Foreskin keratinocyte (primary cell): ENCODE measurements at places on chromosomes 11 and 22.

DNA sequence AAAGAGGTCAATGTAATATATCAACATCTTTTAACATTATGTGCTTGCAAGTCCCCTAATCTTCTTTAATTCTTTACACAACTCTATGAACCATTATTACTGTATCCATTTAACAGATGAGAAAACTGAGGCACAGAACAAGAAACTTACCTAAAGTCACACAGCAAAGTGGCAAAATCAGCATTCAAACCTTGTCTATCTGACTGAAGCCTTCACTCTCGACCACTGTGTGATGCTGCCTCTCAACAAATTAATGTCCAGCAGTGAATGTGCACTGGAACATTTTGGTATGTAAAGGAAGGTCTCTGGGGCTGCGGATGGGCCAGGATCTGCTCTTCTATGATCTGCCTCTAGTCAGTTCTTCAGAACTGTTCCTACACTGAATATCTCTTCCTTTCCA lies 42.1 kb downstream of the PRCP start:
- no peak for DNase-seq

GRCh38 chr11:121448431-121448941 lies 3.6 kb upstream of the SORL1 start:
- DNase-seq = no peak

- DNase-seq = no peak
These were observed 7.4 kb upstream of the RCE1 start for GRCh38 chr11:66835768-66836405.

GRCh38 chr22:32660292-32660691 lies 141.2 kb upstream of the TIMP3 start:
- peak; percentile 24 for DNase-seq

- peak; percentile 25 for DNase-seq
These were observed 1074.9 kb downstream of the FAM181B start for GRCh38 chr11:81658722-81659121.

- no peak for DNase-seq
These were observed 75.6 kb upstream of the MYOD1 start for GRCh38 chr11:17643506-17644405.

- no peak for DNase-seq
These were observed 67.2 kb downstream of the SLC17A6 start for GRCh38 chr11:22405377-22405776.

DNA sequence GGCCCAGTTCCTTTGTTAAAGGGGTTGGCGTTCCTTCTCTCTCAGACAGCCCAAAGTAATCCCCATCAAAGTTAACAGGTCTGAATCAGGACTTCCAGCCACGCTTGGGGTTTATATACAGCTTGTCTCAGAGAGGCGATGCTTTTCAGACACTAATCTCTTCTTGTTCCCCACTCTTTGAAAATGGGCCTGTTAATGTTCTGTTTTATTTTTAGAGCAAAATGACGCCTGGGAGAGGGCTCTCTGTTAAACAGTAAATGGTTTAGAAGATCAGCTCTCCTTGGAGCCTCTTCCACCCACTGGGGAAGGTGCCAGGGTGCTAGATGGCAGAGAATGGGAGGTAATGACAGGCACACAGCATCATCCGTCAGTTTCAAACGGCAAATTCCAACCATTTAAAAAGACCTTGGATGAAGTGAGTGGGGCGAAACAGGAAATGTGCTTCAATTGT lies 235.9 kb upstream of the NARS2 start:
- DNase-seq = no peak

DNA sequence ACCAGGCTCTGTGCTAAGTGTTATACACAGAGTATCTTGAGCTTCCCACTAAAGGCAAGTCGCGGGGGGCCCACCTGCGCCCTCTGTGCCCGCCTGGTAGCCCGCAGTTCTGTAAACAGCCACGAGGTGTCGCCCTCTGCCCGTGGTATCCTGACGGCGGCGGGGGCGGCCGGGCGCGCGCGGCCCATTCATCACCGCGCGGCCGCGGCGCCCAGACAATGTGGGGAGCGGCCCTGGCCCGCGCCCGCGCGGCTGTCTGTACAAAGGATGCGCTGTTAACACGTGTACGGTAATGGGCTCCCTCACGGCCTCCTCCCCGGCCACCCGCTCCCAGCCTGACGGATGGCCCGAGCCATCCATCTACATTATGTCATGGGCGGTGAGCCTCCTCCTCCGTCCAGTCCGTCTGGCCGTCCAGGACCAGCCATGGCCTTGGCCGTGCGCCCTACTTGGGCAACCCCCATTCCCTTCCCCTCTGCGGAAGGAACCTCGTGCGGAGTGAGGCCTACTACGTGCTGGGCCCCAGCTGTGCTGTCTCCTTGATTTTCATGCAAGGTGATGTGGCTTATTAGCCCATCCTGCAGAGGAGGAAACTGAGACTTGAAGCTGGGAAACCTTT lies 99.4 kb downstream of the MIAT start:
- peak; percentile 6 for DNase-seq

GRCh38 chr11:74777877-74778276 lies 29.2 kb downstream of the RNF169 start:
- no peak for DNase-seq

- no peak for DNase-seq
These were observed 17.0 kb upstream of the NECTIN1 start for GRCh38 chr11:119745776-119746535.

DNA sequence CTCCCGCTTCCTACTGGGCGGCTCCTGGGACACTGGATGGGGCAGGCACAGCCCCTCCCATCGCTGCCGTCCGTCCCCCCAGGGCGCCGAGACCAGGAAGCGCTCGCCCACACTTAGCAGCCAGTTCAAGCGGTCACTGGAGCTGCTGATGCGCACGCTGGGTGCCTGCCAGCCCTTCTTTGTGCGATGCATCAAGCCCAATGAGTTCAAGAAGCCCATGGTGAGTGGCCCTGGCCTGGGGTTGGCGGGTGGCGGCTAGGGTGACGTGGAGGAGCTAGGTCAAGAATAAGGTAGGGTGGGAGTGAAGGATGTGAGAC lies 44.6 kb downstream of the MYO7A start:
- DNase-seq = no peak

GRCh38 chr11:114918286-114918685 lies 240.0 kb downstream of the NXPE2 start:
- DNase-seq = no peak

DNA sequence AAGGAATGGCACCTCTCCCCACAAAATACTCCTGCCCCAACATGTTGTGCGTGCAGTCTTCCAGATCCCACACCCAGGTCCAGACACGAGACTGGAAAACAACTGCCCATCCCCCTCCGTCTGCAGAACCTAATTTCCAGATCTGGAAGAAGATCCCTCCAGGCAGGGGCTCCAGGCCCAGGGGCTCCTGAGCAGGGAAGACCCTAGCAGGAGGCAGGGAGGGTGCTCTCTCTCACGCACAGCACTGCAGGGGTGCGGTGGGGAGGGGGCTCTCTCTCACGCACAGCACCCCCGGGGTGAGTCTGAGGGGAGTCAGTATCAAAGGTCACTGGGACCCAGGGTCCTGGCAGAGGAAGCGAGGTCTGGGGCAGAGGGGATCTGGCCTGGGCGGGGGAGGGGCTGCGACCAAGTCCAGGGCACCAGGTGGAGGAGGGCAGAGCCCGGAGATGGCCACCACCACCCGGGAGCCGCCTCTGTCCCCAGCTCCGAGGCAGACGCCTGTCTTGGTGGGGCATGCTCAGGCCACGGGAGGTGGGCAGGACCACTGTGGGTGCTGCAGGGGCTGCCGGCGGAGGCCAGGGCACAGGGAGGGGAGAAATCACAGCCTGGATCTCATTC lies 1.7 kb downstream of the MLC1 start:
- DNase-seq = peak; percentile 65

DNA sequence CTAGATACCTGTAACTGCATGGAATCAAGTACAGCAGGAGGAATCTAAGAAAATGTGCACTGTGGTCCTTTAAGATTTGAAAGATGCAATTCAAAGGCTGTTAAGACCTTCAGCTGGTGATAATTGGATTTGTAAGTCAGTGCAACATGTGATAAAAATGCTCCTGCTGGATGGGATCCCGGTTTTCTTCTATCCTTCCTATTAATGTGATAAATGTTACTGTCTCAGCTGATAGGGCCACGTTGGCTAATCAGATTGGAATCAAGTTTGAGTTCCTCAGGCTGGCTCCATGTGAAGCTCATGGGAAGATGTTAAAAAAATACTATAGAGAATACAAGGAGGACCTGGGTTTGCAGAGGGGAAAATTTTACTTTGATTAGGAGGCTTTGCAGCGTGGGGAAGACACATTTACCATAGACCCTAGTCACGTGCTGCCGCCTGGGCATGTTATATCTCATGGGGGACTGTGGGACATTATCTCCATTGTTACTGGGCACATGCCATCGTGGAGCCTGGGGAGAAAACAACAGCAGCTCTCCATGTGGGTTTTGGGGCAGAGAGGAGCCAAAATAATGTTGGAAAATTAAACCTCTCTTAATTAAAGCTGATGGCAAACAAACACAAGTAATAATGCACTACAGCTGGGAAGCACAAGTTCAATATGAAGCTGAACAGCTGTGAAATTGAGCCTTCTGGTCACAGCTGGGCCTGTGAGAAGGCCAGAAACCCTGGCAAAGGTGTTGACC lies 652.5 kb downstream of the NTM start:
- no peak for DNase-seq

DNA sequence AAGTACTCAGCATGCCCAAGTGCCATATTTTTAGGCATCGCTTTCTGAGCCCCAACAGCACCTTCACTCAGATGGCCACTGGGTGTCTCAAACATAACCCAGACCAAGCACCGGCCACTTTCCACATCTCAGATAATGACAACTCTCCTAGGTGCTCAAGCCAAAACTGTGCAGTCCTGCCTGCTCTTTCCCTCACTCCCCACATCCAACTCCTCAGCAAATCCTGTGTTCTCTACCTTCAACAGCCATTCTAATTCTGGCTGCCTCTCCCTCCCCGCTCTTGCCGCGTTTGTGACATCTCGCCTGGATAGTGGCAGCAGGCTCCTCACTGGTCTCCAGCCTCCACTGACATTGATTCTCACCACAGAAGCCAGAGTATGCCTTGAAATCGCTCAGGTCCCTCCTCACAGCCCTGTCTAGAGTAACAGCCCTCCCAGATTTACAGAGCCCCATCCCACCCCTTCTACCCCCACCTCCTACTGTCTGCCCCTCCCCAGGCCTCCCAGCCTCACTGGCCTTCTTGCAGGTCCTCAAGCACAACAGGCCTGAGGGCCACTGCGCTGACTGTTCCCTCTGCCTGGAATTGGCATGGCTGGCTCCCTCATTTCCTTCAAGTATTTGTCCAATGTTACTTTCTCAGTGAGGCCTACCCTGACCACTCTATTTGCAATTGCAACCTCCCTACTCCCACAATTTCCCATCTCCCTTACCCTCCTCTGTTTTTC lies 1.3 kb upstream of the PHETA2 start:
- no peak for DNase-seq

DNA sequence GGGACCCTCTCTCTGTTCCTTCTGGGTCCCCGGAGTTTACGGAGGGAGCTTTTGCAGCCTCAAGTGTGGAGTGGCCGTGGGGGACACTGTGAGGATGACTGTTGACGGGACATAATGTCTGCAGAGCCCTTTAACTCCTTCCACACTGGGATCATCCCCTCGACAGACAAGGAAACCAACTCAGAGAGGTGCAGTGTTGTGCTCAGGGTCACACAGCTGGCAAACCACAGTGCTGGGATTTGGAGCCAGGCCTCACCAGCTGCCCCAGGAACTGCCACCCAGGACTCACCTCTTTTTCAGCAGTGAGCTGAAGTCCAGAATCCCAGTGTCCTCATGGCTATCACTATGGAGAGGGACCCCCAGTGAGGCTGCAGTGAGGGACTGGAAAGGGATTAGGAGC lies 5.4 kb downstream of the MYBPC3 start:
- no peak for DNase-seq

GRCh38 chr22:19430890-19431541 lies 517 bp downstream of the HIRA start:
- DNase-seq = no peak

GRCh38 chr11:11450744-11451362 lies 97.8 kb upstream of the CSNK2A3 start:
- DNase-seq = peak; percentile 99

- no peak for DNase-seq
These were observed 12.0 kb downstream of the ALG8 start for GRCh38 chr11:78127403-78127802.

DNA sequence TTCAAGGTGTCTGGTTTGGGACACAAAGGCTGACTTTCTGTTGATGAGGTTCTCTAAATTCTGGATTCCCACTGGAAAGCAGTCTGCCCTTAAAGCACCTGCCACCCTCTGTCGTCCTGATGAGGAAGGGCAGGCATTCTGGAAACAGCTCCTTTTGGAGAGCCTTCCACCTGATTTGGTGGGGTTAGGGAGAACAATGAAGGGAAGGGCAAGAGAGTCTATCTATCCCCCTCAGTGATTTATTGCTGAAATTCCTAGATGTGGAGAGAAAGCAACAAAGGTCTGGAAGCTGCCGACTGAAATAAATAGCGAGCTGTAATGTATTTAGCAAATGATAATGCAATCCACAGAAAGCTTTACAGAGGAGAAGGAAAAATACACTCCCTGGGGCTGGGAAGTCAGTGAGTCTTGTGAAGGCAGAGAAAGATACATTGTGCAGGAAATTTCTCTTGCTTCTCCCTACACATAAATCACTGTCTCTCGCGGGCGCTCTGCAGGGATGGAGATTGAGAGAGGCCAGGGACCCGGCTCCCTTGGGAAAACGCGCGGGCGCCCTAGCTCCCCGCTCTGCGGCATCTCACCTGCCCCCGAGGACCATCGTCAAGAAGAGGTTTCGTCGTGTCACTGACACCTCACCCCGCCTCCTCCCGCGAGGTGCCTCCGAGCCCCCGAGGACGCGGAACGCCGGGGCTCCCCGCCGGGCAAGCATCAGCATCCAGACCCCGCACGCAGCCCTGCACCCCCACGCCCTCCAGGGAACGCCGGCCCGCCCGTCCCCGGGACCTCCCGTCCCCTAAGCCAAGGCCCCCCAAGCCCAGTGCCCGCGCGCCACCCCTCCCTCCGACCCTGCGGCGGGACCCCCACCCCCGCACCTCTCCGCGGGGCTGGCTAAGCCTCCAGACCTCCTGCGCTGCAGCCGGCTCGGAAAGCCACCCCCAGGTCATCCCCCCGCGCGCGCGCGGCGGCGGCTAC lies 673 bp downstream of the CDON start:
- peak; percentile 46 for DNase-seq

- DNase-seq = no peak
These were observed 169.8 kb downstream of the NELL1 start for GRCh38 chr11:20839231-20839630.

DNA sequence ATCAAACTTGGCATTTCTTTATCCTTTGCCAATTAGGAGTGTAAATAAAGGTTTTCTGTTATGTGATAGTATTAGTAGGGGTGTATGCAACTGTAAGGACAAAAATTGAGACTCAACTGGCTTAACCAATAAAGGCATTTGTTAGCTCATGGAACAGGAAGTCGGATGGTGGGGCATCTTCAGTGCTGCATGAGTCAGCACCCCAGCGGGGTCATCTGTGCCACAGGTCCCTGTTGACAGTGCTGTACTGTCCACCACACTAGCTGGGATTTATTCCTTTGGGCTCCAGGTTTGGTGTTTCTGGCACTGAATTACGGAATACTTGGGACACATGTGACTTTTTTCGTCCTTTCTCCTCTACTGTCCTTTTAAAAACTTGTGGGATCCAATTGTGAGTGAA lies 86.0 kb downstream of the PPP6R3 start:
- DNase-seq = no peak

GRCh38 chr11:119842731-119843130 lies 113.7 kb upstream of the NECTIN1 start:
- DNase-seq = no peak

GRCh38 chr11:62860835-62861563 lies 19.7 kb upstream of the SLC3A2 start:
- DNase-seq = no peak

GRCh38 chr11:57800444-57801182 lies 39.0 kb downstream of the CTNND1 start:
- peak; percentile 85 for DNase-seq

- no peak for DNase-seq
These were observed 363.2 kb downstream of the TBC1D22A start for GRCh38 chr22:47125603-47126002.
